ENCODE measurements at places on chromosomes 4 and X.

DNA sequence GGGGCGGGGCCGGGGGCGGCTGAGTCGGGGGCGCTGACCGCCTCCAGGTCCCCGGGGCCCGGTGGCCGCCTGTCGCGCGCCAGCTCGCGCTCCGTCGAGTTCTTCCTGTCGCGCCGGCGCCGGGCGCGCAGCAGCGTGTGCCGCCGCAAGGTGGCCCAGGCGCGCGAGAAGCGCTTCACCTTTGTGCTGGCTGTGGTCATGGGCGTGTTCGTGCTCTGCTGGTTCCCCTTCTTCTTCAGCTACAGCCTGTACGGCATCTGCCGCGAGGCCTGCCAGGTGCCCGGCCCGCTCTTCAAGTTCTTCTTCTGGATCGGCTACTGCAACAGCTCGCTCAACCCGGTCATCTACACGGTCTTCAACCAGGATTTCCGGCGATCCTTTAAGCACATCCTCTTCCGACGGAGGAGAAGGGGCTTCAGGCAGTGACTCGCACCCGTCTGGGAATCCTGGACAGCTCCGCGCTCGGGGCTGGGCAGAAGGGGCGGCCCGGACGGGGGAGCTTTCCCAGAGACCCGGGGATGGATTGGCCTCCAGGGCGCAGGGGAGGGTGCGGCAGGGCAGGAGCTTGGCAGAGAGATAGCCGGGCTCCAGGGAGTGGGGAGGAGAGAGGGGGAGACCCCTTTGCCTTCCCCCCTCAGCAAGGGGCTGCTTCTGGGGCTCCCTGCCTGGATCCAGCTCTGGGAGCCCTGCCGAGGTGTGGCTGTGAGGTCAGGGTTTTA is 1.5 kb downstream of the ADRA2C start:
- no peak for DNase-seq

DNA sequence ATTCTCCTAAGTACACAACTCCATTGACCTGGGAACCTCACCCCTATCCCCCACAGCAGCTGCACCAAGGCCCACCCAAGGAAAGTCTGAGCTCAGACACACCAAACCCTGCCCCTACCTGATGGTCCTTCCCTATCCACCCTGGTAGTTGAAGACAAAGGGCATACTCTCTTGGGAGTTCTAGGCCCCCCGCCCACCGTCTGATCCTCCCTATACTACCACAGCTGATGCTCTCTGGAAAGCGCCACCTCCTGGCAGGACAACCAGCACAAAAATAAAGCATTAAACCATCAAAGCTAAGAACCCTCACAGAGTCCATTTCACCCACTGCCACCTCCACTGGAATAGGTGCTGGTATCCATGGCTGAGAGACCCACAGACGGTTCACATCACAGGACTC is 83.6 kb downstream of the ANAPC10 start:
- no peak for DNase-seq

DNA sequence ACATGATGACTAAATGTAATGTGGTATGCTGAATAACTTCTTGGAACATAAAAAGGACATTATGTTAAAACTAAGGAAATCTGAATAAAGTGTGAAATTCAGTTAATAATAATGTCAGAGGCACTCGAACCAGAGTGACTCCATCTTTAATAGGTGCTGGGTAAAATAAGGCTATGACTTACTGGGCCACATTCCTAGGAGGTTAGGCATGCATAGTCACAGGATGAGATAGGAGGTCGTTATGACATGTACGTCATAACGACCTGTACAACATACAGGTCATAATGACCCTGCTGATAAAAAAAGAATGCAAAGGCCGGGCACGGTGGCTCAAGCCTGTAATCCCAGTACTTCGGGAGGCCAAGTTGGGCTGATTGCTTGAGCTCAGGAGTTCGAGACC is 28.9 kb upstream of the OPHN1 start:
- DNase-seq = no peak

DNA sequence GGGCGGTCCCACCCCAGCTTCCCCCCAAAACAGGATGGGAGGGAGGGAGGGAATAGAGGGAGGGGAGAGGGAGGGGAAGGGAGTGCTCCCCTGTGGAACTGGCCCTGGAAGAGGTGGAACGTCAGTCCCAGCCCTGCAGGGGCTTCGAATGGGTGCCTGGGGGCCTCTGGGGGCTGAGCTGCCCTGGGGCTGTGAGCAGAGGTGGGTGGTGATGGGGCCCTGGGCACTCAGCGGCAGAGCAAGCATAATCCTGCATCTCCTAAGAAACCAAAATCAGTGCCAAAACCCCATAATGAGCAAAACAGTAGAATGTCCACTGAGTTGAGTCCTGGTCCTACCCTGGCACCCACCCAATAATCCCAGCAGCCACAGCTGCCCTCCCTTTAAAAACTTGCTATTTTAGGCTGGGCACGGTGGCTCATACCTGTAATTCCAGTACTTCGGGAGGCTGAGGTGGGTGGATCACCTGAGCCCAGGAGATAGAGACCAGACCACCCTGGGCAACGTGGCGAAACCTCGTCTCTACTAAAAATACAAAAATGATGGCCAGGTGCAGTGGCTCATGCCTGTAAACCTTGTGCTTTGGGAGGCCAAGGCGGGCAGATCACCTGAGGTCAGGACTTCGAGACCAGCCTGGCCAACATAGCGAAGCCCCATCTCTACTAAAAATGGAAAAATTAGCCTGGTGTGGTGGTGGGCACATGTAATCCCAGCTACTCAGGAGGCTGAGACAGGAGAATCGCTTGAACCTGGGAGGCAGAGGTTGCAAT is 11.1 kb downstream of the DOK7 start:
- DNase-seq = no peak

DNA sequence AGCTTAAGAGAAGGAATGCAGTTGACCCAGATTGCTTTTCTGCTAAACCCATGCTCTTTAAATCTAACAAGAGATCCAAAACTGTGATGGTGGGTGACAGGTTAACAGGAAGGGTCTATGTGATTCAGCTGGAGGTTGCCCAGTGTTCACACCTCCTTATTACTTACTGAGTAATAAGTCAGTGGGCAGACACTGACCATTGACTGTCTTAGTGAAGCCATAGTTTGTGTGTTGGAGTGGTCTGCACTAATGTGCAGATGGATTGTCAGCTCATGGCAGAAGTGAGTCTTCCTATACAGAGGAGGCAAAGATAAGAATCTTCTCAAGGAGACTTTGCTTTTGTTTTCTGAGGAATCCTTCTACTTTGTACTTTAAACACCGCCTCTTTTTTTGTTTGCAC is 15.2 kb upstream of the RUFY3 start:
- no peak for DNase-seq

DNA sequence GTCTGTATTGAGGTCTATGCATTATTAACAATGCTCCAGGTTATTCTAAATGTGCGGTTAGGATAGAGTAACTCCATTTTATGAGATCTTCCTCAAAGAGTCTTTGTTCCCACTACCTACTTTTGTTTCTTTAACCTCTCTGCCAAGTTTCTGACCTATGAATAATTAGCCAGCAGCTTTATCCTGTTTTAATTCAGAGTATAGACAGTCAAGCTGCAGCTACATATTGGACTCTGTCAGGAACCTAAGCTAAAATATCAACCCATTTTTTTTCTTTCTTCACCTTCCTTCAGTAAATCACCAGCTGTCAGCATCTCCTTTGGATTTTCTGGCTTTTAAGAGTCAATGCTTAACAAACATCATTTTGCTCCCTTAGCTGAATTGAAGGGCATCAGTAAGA is 72.3 kb downstream of the TMEM47 start:
- DNase-seq = no peak

DNA sequence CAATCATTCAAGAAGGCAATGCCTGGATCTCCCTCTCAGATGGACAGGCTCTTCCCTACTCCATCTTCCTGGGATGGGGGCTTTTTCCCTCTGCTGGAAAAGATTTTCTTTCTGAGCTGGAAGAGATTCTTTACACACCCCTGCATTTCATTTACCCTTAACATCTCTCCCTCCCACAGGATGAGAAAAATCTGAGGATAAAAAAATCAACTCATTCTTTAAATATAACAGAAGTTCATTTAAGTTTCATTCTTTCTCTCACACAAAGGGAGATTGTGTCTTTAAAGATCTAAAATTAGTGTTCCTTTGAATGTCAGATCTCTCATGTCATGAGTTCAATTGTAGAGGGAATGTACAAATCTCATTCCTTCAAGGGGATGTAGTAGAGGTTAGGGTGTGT is 109.0 kb downstream of the ZNF518B start:
- no peak for DNase-seq

GRCh38 chr4:129179276-129179675 is 83.3 kb downstream of the C4orf33 start:
- DNase-seq = no peak

DNA sequence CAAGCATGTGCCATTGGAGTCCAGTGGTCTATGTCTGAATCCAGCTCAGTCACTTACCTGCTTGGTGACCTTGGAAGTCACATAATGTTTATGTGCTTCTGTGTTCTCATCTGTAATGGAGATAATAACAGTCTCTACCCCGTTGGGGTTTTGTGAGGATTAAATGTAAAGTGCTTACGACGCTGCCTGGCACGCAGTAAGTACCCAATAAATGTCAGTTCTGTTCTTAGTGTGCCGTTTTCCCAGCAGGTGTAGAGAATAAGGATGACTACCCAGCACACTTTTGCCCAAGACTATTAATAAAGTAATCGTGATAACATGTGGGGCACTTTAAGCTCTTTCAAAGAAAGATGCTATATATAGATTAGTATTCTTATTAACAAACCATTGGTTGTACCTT is 56.7 kb downstream of the MTM1 start:
- DNase-seq = no peak

GRCh38 chr4:6692806-6693205 is 872 bp upstream of the S100P start:
- no peak for DNase-seq

- DNase-seq = no peak
Observed at GRCh38 chr4:3766785-3767569, 792 bp downstream of the ADRA2C start.

- no peak for DNase-seq
Observed at GRCh38 chrX:118507766-118508165, 12.2 kb downstream of the DOCK11 start.

GRCh38 chr4:10108391-10108790 is 8.2 kb downstream of the WDR1 start:
- DNase-seq = no peak

DNA sequence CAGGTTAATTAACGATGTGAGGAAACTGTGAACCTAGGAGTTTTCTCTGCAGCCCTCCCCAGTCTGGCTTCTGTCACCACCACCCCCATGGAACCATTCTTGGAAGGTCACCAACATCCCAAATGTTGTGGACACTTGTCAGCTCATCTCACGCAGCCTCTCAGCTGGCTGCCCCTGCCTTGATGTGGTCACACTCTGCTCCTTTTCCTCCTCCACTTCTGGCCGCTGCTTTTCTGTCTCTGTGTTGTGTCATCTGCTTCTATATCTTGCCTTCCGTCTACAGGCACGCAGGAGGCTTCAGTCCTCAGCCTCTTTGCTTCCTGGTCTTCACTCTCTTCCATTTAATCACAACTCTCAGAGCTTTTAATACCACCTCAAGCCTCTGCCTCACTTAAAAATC is 371.5 kb upstream of the SLIT2 start:
- no peak for DNase-seq

- no peak for DNase-seq
Observed at GRCh38 chr4:83782591-83782990, 246.7 kb downstream of the GPAT3 start.

DNA sequence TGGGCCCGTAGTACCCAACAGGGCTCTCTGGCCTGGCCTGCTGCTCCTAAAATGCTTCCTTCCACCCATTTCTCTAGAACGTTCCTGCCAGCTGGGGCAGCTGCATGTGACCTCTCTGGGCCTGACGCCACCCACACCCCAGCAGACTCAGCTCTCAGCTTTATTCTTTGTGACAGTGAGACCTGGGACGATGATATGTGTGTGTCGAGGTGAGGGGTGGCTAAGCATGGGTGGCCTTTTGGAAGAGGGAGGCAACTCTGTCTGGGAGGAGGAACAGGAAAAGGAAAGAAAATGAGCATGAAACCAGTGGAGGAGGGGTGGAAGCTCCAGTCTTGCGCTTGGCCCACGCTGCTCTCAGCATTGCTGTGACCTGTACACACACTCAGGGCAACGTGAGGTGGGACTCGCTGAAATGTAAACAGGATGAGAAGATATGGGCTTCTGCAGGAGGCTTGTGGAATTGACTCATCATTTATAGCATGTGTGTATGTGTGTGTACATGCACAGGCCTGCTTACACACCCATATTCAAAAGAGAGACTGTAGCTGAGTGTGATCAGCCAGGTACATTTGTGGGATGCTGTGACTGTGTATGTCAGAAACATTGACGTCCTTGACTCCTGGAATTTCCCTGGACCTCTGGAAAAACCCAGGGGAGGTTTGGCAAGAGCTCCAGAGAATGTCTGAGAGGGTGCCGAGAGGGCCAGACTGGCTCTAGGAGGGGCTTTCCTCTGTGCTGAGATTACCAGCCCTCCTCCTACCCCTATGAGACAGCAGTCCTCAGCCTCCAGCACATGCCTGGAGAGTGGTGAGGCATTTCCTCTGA is 137.9 kb downstream of the PJA1 start:
- no peak for DNase-seq

DNA sequence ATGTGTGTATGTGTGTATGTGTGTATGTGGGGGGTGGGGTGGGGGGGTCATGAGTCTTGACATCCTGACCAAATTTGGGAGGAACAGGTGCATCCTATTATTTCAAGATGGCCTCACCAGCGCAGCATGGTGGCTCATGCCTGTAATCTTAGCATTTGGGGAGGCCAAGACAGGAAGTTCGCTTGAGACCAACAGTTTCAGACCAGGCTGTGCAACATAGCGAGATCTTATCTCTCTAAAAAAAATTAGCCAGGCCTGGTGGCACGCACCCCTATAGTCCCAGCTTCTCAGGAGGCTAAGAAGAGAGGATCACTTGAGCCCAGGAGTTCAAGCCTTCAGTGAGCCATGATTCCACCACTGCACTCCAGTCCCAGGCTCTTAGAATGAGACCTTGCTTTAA is 47.0 kb upstream of the DHRSX start:
- DNase-seq = no peak

- DNase-seq = no peak
Observed at GRCh38 chrX:18549643-18550042, 122.3 kb downstream of the RS1 start.

- DNase-seq = peak; percentile 82
Observed at GRCh38 chr4:26171941-26172340, 148.9 kb upstream of the RBPJ start.

DNA sequence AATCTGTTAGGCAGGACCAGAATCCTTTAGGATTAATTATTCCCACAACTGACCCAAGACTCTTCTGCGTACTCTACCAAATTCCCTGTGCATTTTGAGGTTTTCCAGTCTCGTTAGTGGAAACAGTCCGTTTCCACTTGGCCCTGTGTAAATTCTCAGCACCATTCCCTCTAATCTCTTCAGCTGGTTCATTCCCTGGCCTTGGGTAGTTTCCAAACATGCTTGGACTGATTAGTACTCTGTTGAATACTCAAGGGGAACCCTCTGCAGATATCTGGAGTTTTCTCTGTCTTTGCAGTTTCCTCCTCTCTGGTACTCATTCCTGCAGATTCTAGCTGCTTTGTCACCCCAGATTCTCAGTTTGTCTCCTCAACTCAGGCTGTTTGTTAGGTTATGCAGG is 80.4 kb downstream of the ZFX start:
- no peak for DNase-seq

Data from left hindlimb (tissue), 1 donor.